ENCODE measurements at places on chromosomes 11 and 22.

DNA sequence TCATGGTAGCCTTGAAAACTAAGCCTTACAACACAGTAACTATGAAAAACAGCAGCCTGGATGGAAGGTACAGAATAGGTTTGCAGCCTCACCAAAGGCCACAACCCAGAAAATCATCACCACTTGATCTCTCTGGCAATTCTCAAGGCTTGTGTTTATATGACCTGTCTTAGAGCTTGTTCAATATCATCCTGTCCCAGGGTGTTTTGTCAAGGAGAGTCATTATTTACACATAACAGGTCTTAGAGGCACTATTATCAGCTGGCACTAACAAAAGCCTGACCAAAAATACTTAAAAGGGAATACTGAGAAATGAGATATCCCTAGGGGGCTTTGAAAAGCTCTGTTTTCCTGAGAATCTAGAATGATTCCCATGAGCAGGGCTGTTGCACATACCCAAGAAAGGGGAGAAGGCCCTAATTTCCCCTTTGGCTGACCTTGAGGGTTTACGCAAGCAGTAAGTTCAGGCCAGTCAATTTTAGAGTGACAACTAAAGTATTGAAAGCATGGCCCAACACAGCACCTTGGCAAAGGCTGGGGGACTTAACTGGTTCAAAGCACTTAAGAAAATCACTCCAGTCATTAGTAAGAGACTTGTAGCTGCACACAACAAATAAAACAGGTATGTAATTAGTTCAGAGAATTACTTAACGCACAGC lies 7.9 kb downstream of the SC5D start:
- DNase-seq: no peak

GRCh38 chr11:130370845-130371590 lies 56.3 kb upstream of the ZBTB44 start:
- DNase-seq: no peak

GRCh38 chr22:42938449-42938848 lies 76.5 kb downstream of the PACSIN2 start:
- no peak for DNase-seq

DNA sequence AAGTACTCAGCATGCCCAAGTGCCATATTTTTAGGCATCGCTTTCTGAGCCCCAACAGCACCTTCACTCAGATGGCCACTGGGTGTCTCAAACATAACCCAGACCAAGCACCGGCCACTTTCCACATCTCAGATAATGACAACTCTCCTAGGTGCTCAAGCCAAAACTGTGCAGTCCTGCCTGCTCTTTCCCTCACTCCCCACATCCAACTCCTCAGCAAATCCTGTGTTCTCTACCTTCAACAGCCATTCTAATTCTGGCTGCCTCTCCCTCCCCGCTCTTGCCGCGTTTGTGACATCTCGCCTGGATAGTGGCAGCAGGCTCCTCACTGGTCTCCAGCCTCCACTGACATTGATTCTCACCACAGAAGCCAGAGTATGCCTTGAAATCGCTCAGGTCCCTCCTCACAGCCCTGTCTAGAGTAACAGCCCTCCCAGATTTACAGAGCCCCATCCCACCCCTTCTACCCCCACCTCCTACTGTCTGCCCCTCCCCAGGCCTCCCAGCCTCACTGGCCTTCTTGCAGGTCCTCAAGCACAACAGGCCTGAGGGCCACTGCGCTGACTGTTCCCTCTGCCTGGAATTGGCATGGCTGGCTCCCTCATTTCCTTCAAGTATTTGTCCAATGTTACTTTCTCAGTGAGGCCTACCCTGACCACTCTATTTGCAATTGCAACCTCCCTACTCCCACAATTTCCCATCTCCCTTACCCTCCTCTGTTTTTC lies 1.3 kb upstream of the PHETA2 start:
- no peak for DNase-seq

DNA sequence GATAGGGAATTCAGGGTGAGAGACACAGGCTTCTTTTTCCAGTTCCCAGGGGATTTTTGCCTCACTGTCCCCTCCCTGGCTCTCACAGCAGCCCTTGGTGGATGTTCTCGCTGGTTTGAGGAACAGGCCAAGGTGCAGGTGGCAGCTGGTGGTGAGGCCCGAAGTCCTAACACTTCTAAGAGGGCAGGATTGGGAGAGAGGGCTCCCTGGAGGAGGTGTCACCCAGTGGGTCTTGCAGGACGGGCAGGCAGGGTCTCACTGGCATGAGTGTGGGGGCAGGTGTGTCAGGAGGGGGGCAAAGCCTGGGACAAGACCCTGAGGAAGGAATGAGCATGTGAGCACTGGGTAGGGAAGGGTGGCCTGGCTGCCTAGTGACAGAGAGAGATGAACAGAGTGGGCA lies 9.2 kb downstream of the ADORA2A start:
- no peak for DNase-seq

DNA sequence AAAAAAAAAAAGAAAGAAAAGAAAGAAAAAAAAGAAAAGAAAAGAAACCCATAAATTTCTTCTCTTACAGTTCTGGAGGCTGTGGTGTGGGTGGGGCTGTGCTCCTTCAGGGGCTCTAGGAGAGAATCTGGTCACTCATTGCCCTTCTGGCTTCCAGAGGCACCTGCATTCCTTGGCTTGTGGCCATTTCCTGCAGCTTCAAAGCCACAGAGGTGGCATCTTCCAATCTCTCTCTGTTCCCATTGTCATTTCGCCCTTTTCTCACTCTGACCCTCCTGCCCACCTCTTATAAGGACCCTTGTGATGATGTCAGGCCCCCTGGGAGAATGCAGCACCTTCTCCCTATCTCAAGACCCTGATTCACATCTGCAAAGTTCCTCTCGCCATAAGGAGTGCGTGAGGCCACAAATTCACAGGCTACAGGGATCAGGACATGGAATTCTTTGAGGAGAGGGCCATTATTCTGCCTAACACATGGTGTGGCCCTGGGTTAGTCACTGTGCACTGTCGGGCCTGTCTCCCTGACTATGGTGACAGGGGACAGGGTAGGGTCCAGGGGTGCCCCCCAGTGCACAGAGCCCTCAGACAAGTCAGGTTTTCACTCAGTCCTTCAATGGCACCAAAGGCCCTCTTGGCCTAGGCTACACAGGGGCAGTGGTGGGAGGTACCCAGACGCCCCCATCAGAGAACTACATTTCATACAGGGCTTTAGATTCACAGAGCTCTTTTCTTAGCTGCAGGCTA lies 38.6 kb upstream of the PRR5 start:
- DNase-seq: no peak

- DNase-seq: no peak
Observed at GRCh38 chr11:13759050-13759449, 90.6 kb downstream of the FAR1 start.

DNA sequence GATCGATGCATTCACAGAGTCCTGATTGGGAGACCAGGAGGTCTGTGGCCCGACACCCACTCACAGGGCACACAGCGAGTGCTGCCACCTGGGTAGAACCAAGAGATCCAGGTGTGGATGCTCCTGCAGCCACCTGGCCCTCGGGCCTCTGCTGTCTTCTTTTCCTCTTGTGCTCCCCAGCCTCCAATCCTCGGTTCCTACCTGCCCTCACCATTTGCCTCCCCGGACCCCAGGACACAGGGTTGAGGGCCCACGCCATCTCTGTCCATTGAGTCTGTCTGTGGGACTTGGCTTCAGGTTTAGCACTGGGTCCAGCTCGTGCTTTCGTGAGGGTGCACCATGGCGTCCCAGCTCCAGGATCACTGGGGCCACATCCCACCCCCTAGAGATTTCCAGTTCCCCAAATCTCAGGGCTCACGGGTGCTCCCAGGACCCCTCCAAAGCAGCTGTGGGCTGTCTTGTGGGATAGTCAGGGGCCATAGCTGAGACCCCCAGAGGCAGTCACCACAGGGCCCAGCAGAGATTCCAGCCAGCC lies 591.1 kb downstream of the BRD1 start:
- no peak for DNase-seq

Measured in hindlimb muscle (tissue), 1 donor.